ENCODE measurements at places on chromosomes 4 and X.

DNA sequence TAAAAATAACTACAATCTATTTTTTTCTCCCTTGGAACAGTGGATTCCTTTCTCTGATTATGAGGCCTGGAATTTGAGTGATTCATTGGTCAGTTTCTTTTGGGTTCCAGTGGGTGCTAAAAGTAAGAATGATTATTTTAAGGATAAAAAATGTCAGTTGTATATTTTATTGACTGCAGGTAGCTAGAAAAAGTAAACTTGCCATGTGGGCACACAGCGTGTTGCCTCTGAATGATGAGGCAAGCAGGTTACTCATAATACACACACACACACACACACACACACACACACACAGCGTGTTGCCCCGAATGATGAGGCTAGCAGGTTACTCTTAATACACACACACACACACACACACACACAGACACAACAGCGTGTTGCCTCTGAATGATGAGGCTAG lies 13.8 kb downstream of the GALNT7 start:
- DNase-seq: no peak

DNA sequence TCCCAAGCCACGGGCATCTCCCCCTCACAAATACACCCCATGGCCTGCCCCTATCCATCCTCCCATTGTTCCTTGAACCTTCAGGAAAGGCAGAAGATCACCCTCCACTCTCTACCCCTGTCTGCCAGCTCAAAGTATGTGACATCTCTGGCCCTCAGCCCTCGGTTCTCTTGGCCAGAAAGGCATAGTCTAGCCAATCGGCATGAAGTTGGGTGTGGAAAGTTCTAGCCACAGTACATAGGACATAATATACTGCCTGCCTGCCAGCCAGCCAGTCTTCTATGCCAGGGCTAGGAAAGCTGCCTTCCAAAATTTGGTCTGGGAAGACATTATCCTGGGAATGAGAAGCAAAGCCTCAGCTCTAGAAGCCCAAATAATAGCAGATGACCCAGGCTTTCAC lies 3.2 kb upstream of the PLP1 start:
- no peak for DNase-seq

GRCh38 chr4:73447671-73448070 lies 11.7 kb downstream of the AFP start:
- DNase-seq: no peak

DNA sequence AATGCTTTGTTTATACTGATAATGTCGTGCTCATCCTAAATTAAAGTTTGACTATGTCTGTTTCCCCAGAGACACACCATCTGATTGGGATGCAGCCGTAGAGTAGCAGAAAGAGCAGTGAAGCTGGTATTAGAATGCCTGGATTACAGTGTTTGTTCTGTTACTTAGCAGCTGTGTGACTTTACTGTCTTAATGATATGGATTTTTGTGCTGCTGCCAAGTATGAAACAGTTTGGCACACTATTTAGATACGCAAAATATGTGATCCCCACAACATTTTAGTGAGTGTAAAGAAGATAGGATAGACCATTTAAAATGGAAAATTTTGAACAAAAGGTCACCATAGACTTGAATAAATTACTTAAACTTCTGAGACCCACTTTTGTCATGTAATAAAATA lies 1.2 kb upstream of the CHIC1 start:
- no peak for DNase-seq

- DNase-seq: no peak
Observed at GRCh38 chr4:184432127-184432922, 42.0 kb downstream of the IRF2 start.

DNA sequence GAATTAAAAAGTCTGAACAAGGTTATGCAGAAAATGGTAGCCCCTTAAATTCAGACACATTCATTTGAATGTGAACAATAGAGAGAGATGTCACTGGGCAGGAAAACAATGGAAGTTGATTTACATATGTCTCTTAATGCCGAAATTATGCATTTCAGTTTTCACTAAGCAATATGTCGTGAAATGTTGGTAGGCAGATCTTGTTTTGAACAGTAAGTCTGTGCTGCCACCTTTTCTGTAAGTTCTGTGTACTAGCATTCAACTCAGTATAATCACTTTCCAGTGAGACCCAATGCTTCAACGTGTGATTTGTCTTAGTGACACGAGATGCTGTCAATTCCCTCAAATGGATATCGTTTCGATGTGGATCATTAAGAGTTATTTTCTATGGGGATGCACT lies 222.7 kb upstream of the VCX3A start:
- DNase-seq: no peak

DNA sequence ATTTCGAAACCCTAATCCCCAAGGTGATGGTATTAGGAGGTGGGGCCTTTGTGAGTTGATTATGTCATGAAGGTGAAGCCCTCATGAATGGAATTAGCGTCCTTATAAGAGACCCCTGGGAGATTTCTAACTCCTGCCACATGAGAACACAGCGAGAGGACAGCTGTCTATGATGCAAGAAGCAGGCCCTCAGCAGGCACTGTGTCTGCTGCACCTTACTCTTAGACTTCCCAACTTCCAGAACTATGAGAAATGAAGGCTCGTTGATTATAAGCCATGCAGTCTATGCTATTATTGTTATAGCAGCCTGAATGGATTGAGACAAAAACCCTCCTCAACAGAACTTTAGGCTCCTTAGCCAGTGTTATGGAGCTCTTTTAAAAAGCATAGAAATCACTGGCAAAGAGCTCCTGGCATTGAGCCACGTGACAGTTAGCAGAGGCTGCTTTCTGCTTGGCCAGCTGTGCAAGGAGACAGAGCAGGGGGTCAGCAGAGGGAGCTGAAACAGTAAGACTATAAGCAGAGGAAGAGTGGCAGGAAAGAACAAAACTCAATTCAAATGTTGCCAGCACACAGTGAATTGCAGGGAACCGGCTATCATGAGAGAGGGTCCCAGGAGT lies 219.2 kb upstream of the FAT1 start:
- no peak for DNase-seq
